Body of pancreas (tissue), 4 donors: ENCODE measurements at places on chromosomes 5 and 9. TPM values are rescaled to one million over a fixed set of nuclear protein-coding genes. Genes with fewer than 3 reads are reported as not detected.

The SPINK13 gene
- 2.6 TPM for total RNA-seq

The SLC6A3 gene
- total RNA-seq: not detected

DNA sequence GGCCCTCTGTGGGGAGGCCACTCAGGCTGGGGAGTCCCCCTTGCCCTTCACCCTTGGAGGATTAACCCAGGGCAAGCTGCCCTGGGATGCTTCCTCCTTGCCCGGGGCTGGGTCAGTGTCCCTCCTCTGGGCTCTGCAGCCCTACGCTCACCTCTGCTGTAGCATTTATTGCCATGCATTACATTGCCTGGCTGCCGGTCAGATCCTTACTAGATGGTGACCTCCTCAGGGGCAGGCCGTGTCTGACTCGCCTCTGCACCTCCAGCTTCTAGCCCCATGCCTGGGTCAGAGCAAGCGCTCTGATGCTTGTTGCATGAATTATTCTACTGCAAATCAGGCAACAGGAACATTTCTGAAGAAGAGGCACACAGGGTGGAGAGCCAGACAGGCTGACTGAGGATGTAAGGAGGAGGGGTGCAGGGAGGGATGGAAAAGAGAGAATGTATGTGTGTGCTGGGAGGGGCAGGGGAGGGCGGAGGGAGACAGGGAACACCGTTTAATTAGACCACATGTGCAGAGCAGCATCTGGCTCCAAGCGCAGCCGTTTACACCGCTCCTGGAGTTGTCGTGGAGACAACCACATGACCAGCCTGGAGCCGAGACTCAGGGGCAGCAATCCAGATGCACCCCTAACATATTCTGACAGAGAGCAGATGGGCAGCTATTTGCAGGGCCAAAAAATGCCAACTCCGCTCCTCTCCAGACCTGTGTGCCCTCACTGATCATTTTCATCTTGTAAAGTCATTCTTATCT lies 117.0 kb downstream of the CRB2 start:
- no peak for DNase-seq

DNA sequence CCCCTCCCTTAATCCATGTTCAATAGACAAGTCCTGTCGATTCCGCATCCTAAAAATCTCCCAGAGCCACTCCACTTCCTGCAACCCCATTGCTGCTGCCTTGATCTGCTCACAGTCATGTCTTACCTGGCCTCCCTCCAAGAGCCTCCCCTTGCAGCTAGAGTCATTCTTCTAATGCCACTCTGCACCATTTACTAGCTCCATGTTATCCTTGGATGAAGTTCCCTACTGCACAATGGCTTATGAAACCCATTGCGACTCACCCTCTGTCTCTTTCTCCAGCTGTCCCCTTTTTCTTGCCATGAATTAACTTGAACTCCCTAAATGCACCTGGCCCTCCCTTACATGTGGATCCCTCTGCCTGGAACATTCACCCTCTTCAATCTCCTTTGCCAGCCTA lies 39.5 kb downstream of the MEGF10 start:
- DNase-seq: no peak

GRCh38 chr5:8805653-8806052 lies 740.2 kb downstream of the SEMA5A start:
- DNase-seq: no peak

DNA sequence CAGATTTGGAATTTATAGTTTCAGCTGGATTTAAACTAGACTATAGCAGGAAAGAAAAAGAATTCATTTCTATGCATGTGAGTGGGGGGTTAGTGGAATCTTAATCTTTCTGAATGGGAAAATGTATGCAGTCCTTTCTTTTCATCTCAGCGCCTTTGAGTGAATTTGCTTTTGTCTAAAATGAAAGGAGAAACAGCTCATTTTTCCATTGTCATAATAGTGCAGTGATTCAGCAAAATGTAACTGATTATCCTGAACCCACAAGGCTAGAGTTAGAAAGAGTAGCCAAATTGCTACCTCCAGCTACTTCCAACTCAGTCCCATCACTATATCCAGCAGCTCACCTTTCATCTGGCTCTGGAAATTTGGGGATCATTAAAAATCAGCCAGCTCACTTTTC lies 134.4 kb downstream of the ADAMTSL1 start:
- no peak for DNase-seq

The ANKH gene
- 19.1 TPM for total RNA-seq

GRCh38 chr5:51188001-51188591 lies 195.2 kb upstream of the ISL1 start:
- DNase-seq: no peak

The AGTPBP1 gene
- 13.0 TPM for total RNA-seq

- DNase-seq: no peak
Measured at GRCh38 chr5:1983401-1983800, 100.7 kb upstream of the IRX4 start.

DNA sequence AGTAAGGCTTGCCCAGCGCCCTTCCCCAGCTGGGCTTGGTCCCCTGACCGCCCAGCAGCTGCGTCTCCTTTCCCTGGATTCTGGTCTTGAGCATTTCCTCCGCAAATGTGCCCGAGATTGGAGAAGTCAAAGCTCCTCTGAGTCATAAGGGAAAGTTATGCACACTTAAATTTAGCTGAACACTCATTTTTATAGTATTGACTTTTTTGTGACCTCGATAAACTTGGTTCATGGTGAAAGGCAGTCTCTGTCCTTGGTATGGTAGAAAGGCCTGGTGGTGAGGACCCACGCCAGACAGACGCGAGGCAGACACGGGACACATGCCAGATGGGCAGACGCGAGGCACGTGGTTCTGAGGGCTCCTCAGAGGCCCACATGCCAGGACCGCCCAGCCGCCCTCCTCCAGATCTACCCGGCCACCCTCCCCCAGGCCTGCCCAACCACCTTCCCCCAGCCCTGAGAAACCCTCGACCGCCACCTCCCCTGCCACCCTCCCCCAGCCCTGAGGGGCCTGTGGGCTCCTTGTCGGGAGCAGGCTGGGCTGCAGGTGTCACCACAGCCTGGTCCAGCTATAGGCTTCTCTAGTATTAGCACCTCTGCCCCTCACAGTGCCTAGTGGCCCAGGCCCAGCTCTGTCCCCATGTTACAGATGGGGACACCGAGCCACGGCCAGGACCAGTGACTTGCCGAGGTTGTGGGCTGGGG lies 60.9 kb upstream of the CACNA1B start:
- no peak for DNase-seq

DNA sequence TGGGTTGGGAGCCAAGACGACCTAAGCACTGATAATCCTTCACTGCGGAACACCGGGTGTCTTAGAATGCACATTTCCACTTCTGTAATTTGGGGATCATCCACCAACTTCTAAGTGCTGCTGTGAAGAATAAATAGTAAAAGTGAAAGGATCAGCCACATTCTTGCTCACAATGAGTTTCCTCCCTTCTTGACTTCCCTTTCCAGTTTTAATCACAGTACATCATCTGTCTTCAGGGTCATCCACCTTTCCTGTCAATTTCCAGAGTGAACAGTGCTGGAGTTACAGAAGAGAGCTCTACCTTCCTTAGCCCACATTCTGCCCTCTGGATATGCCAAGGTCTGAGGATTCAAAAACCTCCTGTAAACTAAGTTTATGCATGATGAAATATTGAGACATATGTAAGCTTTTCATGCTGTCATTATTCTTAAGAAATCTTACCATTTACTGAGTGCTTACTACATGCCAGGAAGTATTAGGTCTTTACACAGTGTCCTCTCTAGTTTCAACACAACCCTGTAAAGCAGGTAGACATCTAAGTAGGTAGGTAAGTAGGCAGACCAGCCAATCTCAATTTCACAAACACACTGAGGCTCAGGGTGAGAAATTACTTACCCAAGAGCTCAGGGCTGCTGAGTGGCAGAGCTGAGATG lies 105.2 kb downstream of the CDK5RAP2 start:
- no peak for DNase-seq

The HSPA9 gene
- 79.8 TPM for total RNA-seq

The FGD3 gene
- 13.2 TPM for total RNA-seq

The RLN1 gene
- total RNA-seq: not detected

The IRX1 gene
- 0.78 TPM for total RNA-seq

GRCh38 chr9:2281803-2282185 lies 266.6 kb downstream of the SMARCA2 start:
- DNase-seq: no peak

DNA sequence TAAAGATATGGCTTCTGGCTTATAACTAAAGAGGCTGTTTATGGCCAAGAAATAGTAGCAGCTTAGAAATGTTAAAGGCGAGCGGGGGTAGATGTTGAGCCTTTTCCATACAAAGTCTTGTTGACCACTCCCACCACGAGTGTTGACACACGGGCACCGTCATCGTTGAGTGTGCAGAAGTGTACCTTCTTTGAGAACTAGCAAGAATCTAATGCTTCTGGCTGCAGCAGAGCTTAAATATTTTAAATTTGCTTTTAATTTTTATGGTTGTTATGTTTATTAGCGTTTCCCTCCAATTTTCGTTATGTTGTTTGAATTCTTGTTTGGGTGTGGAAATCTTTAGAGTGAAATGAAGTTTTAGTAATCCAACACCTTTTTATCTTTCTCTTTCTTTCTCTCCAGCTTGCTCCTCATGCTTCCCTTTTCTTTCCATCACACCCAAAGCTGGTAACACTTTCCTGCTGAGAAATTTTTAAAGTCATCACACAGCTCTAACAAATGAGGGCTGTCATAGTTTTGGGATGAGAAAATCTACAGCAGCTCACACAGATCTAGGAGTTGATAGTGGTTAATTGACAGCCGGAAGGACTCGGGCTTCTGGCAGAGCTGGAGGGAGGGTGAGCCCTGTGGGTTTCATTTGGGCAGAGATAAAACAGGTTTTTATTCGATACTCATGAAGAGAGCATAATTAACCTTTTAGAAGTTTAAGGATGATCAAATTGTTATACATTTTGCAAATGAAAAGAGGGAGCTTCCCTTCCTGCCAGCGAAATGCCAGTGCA lies 120.1 kb upstream of the ZNF608 start:
- DNase-seq: no peak
